DMS79 (cell line): ENCODE measurements at places on chromosomes 11 and 22.

DNA sequence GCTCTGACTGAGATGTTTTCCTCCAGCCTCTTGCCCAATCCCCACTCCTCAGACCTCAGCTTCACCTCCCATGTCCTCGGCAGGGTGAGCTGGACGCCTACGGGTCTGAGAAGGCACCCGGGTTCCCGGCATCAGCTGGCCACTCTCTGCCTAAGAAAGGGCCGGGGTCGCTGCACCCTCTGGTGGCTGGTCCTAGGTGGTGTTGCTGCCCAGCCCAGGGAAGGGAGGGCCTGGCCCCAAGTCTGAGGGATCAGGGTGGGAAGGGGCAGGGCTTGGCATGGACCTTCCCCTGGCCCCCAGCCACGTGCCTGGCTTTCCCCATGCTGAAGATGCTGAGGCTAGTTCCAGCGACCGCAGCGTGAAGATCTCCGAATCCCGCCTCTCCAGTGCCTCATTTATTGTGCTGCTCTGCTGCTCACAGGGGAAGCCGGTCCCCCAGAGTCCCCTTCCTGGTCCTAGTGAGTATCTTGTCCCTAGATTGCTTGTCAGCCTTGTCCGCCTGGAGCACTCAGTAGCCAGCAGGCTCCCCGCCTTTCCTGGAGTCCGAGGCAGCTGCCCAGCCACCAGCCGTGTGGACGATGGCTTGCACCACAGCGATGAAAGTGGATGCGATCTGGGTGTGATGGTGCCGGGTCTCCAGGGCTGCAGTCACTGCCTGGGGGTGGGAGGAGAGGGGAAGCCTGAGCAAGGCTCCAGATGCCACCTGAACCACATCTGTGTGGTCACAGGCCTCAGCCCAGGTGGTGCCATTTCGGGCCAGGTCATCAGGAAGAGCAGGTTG, 2.9 kb upstream of the GGT5 start:
- peak; percentile 24 for DNase-seq

- DNase-seq = no peak
These were observed 113.6 kb downstream of the MICAL3 start for GRCh38 chr22:17910561-17911311.

GRCh38 chr11:120629407-120630080, 118.0 kb downstream of the GRIK4 start:
- no peak for DNase-seq

DNA sequence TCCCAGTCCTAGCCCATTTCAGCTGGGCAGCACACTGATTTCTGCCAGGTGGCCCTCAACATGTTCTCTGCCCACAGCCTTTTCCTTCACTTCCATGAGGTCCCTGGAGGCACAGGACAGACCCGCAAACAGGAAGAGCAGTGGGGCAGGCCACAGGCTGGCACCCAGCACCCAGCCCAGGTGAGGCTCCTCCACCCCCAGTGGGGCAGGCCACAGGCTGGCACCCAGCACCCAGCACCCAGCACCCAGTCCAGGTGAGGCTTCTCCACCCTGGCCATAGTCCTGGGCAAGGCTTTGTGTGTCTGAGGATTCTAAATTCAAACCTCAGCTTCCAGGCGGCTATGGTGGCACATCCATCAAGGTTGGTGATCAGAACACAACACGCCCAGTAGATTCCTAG, 1413.0 kb downstream of the BRD1 start:
- DNase-seq = no peak

- DNase-seq = no peak
These were observed 33.7 kb downstream of the TSPAN18 start for GRCh38 chr11:44760477-44760872.

DNA sequence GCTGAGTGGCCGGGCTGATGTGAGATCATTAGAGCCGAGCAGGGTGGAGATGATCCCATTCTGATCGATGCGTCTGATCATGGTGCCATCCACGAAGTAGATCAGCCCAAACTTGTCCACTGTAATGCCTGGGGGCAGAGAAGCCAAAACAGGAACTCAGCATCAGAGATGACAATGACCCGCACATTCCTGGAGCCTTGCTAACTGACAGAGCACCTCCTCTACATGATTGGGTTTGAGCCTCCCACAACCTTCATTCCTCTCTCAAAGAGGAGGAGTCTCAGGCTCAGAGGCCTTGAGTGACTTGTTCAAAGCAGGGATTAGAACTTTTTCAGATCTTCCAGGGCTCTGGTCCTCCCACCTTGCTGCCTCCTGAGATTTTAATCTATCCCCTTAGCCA, 133.7 kb upstream of the NARS2 start:
- no peak for DNase-seq

DNA sequence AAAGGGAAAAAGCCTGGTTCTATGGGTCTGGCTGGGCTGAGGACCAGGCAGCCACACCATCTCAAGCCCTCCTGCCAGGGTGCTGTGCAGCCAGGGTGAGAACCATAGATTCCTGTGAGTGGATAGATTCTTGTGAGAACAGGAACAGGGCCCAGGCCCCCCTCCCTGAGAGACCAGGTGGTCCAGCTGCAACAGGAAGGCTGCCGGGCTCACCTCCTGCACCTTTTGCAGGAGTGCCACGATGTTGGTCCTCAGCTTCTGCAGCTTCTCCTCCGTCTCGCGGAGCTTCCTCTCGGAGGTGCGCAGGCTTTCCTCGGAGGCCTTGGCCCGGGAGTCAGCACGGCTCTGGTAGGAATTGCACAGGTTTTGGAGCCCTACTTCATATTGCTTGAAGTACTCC, 40.8 kb downstream of the MORC2 start:
- DNase-seq = no peak

- DNase-seq = no peak
These were observed 82.8 kb upstream of the PLET1 start for GRCh38 chr11:112343368-112344039.

DNA sequence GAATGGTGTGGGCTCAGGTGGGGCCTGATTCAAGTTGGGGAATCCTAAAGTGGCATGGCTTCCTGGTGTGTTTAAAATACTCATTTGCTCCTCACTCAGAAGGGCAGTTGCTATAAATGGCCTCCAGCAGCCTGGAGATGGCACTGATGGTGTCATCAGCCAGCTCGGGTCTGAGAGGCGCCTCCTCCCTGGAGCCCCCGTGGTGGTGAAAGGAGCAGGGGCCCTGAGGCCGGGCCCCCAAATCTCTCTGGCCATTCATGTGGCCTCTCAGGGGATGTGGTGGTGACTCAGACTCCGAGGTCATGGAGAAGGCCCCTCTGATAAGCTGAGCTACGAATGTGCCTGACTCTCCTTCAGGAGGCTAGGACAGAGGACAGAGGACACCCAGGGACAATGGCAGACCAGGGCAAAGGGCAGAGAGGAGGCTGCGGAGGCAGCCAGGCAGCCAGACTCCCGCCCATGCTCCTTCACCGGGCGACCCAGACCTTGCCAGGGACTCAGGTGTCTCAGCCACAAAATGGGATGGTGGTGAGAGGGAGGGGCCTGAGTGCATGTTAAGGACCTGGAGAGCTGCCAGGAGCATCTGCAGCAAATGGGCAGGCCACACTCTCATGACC, 129.2 kb downstream of the CTTN start:
- no peak for DNase-seq

DNA sequence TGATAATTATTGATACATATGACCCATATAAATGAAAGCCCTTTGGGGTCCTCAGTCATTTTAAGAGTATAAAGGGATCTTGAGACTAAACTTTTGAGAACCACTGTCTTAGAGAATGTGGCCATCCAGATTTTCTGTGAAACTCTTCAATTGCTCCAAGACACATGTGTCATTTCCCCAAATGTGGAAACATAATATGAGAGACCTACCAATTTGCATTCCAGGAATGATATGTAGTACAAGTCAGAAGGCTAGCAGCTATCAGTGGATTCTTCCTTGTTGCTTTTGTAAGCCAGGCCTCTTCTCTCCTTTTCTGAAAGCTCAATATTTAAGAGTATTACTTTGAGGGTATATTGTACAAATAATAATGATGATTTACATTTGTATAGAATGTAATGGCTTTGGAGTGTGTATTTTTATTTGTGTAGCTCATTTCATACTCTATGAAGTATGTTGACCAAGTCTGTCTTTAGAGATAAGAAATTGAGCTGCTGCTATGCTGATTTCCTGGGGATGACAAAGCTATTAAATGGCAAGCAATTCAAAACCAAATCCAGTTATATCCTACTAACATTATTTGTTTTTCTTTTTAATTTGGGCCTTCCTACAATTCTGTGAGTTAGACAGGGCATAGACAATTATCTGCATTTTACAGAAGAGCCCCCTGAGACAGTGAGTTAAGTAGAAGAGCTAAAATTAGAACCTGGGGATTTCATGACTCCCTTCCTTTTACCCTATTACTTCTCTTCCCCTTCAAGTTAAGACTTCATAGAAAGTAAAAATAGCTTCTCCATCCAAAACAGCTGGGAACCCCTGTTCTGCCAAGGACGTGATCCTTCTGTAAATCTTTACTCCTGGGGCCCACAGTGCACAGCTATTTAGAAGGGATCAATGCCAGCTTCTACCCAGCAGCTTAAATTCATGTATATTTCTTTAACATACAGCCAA, 131.9 kb downstream of the WNT11 start:
- no peak for DNase-seq

DNA sequence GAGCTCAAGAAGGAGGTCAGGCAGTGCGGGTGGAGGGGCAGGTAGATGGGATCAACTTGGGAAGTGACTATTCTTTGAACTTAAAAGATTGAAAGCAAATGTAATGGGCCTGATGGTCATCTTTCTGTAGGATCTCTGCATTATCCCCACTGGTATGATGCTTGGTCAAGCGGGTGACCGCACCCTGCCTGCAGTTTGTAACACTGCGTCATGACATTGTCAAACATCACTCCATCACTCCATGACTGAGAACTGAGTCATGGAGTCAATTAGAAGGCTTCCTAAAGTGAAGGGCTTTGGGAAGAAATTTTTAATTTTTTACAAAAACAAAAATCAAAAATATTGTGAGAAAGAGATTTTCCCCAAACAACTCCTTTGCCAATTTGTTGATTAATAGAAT, 62.4 kb upstream of the BMAL1 start:
- DNase-seq = no peak

GRCh38 chr11:94049351-94049750, 28.2 kb downstream of the HEPHL1 start:
- peak; percentile 53 for DNase-seq

GRCh38 chr11:13963949-13964770, 1.6 kb downstream of the SPON1 start:
- no peak for DNase-seq

DNA sequence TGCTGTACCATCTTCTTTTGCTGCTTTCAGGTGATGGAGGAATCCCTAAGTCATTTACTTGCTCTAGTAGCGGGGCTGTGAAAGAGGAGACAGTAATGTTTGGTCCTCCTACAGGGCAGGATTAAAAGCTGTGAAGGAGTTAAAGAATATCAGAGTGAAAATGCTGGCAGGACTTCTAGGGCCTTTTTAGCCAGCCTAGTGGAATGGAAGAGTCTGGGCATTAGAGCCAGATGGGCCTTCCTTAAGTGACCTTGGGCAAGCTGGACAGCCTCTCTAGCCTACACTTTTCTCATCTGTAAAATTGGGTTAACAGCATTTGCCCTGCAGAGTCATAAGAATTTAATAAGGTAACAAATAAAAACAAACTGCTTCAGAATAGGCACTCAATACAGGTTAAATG, 114.7 kb downstream of the RBFOX2 start:
- DNase-seq = no peak

- DNase-seq = no peak
These were observed 55.3 kb downstream of the CELSR1 start for GRCh38 chr22:46482056-46482675.

GRCh38 chr22:48432781-48433518, 1394.7 kb downstream of the BRD1 start:
- no peak for DNase-seq

- no peak for DNase-seq
These were observed 7.7 kb downstream of the DRD2 start for GRCh38 chr11:113467545-113467944.

DNA sequence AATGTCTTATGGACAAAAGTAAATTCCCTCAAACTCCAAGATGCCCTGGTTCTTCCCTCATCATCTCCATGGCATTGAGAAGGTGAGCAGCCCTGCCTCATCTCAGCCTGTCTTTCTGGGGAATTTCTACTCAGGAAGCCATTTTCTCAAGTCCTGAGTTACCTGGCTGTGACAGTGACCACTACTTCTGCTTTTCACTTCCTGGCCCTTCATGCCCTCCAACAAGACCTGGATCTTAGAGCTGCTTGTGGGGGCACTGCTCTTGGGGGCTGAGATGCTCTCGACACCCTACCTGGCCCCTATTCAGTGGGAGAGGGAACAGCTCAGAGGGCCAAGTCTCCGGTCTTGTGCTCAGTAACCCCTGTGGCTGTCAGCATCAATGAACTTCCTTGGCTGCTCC, 5.5 kb upstream of the IGSF22 start:
- DNase-seq = no peak

DNA sequence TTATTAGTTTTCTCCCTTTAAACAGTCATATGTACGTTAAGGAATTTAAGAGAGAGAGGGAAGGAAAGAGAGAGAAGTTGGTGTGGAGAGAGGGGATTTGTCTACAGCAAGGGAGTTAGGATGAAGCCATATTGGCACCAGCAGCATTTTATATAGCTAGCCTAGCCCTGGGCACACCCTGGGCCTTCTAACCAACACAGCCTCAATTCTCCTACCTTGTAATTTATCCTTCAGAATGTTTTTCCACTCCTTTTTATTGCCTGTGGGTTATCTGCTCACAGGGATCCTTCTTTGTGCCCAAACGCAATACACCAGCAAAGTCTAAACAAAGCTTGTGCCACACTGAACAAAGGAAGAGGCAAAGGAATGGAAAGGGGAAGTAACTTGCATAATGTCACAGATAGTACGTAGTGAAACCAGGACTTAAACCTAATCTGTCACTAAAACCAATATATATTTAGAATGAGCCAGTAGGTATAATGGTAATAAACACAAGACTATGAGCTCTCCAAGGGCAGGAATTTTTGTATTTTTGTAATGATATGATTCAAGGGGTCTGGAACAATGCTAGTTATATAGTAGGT, 613.8 kb upstream of the TENM4 start:
- no peak for DNase-seq

GRCh38 chr22:37183432-37184379, 4.3 kb downstream of the C1QTNF6 start:
- DNase-seq = no peak

DNA sequence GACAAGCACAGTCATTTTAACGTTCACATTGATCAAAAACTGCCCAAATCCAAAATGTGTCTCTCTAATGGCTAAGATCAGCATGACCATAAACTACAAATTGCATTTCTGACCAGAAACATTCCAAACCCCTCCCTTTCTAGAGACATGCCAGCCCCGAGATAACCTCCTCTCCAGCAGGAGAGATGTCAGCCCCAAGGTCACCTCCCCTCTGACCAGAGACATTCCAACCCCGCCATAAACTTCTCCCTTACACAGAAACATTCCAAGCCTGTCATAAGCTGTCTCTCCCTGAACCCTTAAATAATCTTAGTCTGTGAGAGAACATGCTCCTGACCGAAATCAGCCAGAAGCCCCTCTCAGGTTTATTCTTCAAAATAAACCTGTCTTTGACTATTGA, 6.6 kb upstream of the EXT2 start:
- DNase-seq = no peak
